NCI-H226 (cell line): ENCODE measurements at places on chromosomes 3 and 15.
A peak's percentile ranks its signal among the peaks of the same experiment; 100 is the strongest.

GRCh38 chr3:46447228-46447985 is 17.3 kb downstream of the LTF start:
- DNase-seq, result no peak

DNA sequence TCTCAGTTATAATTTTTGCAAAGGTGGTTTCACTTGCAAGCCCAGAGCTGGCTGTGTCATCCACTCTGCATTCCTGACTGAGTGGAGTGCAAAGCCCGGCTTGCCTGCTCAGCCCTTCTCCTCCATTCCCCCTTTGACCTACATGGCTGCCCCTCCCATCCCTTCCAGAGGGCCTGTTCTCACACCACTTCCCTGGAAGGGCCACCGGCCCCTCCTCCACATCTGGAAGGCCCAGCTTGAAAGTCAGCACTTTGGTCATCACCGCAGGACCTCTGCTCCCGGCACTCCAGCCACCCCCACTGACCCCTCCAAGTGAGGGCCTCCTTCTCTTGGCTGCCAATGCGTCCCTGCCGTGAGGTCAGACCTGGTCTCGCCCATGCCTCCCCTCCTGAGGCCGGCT is 74.1 kb upstream of the RNF7 start:
- DNase-seq, result peak; percentile 29

DNA sequence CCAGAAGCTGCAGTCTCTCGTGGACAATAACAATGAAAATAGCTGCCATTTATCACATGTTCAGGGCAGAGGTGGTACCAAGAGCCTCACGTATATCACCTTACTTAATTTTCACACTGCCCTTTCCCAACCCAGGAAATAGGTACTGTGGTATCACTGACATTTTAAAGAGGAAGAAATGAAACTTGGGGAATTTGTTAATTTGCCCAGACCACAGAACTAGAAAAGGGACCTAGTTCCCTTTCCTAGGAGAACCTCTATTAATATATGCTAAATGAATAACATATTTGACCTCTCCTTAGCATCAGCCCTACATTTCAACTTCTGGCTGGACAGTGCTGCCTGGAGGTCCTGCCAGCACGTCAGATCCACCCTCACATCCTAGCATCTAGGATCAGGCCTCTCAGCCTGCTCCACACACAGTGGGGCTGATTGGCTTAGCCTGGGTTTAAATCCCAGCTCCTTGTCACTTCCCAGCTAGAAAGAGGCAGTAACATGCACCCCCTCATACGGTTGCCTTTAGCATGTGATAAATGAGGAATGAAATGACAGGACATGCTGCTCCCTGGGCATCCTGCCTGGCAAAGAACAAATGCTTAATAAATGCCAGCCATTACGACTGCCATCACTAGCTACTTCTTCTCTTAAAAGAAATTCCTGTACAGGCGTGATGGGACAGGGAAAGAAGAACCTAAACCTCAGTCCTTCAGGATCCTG is 95.1 kb upstream of the TNFAIP8L3 start:
- DNase-seq, result no peak

DNA sequence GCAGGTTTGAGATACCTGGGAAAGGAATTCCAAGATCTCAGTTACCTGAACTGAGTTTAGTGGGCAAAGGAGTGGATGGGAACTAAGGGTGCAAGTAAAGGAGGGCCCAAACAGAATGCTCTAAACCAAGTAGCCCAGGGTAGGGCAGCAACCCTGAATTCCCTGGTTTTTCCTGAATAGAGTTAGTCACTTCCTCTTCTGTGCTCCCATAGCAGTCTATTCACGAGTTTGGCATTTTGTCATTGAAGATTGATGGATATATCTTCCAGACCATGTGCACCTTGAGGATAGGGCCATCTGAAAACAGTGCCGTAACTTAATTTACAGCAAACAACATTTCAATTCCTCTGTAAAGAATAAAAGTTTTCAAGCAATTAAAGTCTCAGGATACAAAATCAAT is 18.5 kb upstream of the PTX3 start:
- DNase-seq, result peak; percentile 41

GRCh38 chr3:37607604-37608003 is 254.1 kb upstream of the CTDSPL start:
- DNase-seq, result no peak

DNA sequence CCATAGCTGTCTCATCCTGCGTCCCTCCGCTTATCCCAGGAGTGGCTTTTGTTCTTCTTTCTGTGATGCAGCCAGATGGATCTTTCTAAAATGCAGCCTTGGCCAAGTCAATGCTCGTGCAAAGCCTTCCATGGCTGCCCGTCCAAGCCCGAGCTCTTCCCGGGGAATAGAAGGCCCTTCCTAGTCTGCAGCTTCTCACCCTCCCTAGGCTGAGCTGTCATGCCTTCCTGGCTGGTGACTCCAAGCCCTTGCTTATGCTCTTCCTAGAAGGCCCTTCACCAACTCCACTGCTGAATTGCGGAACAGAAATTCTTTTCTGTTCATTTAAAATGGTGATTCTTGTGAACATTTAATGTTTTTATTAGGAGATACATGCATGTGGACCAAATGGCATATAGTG is 95.9 kb downstream of the SMAD6 start:
- no peak for DNase-seq

GRCh38 chr3:40899286-40899712 is 300.0 kb upstream of the CTNNB1 start:
- peak; percentile 40 for DNase-seq

GRCh38 chr3:127000119-127000518 is 17.2 kb downstream of the PLXNA1 start:
- no peak for DNase-seq

DNA sequence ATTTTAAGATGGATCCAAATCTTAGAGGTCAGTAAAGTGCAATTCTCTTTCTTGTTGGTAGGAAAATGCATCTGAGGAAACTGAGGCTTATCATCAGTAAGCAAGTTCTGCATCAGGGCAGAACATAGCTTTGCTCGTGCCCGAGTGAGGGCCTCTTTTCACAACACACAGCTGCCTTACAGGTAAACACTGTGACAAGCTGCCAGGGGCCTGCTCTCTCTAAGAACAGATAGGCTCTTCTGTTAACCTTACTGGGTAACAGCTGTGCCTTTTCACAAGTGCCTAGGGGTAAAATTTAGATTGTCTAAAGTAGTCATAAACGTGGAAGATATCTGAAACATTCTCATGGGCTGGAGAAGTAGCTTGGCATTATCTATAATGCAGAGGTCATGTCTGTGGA is 118.1 kb downstream of the C3orf38 start:
- DNase-seq, result no peak

GRCh38 chr3:106401666-106402490 is 533.1 kb upstream of the CBLB start:
- DNase-seq, result peak; percentile 46

DNA sequence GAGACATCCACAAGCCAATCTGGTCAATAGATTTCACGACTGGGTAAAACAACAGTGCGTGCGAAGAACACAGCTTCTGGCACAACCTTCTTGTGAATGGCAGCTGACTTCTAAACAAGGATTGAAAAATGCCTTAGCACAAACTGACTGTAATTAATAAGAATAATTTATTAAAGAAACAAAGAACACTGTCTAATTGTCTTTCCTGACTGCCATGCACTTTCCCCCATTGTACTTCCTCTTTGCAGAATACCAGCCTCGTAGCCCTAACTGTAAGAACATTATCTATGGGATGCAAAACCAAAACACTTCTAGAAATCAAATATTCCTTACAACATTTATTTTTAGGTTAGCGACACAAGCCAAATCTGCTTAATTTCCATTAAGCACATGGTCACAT is 6.5 kb downstream of the FOXP1 start:
- DNase-seq, result no peak

DNA sequence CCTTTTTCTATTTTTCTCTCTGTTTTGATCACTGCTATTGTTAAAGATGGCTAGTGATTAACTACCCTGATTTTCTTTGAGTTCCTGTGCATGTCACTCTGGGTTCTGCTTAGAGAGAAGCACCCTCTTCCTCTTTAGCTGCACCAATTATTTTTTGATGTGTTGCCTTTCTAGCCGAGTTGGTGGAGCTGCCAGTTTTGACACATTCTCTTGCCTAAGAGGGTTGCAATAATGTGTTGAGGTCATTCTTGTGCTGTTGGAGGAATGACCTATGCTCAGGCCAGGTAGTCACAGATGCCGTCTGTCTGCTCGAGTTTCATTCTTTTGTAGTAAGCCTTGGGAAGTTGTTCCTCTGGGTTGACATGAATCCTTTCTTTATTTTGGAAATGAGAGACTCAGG is 84.6 kb upstream of the DPH6 start:
- DNase-seq, result peak; percentile 28

DNA sequence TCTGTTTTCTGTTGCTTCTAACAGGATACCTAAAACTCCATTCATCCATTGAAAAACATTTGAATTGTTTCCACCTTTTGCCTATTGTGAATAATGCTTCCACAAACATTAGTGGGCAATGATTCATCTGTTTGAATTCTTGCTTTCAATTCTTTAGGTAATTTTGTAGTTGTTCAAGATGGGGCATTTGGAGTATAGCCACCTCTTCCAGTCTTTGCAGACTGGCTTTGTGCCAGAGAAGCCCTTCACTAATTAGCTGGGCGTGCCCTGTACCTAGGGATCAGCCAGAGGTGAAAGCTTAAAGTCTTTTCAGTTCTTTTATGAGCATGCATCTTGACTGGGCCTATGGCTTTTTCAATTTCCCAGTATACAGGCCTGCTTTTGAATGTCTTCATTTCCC is 10.9 kb downstream of the RTP1 start:
- DNase-seq, result peak; percentile 34

GRCh38 chr15:86328658-86329057 is 249.0 kb downstream of the AGBL1 start:
- no peak for DNase-seq

DNA sequence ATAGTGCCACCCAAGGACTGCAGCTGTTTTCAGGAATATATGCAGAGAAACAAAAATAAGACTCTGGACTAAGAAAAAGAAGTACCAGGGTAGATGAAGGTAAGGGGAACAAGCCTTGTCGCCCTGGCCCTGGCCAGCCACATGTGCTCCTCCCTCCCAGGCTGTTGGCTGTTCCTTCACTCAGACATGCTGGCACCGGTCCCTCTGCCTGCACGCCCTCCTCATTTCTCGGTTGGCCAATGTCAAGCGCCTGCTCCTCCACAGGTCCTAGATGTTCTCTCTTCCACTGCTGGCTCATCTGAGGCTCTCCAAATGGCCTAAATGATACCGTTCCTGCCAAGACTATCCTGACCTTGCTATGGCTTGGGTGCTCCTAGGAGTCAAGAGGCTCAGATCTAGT is 288.4 kb upstream of the LYSMD4 start:
- no peak for DNase-seq

GRCh38 chr15:59555696-59556095 is 55.9 kb upstream of the GCNT3 start:
- peak; percentile 62 for DNase-seq

GRCh38 chr3:100954990-100955389 is 38.2 kb downstream of the ABI3BP start:
- DNase-seq, result peak; percentile 80

GRCh38 chr3:124383051-124383450 is 347.2 kb upstream of the UMPS start:
- DNase-seq, result no peak

- DNase-seq, result no peak
These were observed 92.3 kb downstream of the SMAD3 start for GRCh38 chr15:67157521-67158252.

DNA sequence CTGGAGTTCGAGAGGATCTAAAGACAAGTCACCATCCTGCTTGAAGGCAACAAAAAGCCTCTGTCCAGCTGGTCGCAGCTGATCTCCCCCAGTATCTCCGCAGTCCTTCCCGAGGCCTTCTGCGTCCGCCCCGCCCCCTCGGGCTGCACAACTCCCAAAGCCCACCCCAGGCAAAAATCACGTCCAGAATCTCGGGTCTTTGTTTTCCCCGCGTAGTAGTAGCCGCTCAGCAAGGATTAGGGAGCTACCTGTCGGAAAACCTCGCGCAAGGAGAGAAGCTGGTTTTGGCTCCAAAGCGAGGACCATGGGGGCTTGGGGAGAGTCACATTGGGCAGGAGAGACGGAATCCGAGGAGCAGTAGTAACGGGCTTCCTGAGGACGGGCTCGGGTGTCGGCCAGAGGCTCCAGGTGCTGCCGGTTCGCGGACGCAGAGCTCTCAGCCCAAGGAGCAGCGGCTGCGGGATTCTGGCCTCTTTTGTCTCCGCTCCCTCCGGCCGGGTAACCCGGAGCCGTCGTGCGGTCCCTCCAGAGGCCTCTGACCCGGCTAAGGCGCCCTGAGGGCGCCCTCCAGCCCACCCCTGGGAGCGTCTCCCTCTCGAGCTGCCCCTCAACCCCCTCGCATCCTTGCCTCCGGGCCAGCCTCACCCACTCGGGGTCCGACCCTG is 401 bp downstream of the ZSCAN29 start:
- DNase-seq, result no peak

DNA sequence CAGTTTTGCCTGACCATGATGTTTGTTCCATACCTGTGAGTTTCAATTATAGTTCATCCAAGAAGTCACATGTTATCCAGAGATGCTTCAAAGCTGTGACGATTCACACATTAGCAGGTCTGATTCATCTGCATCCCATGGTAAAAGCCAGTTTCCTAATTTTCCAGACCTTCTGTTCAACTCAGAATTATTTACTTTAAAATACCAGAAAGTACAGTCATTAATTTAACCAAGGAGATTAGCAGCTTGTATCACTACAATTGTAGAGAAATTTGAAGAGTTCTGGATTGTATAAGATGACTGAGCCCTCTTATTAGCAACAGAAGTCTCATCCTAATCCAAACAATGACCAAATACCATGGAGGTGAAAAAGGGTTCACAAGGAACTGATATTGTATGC is 76.1 kb upstream of the THBS1 start:
- peak; percentile 34 for DNase-seq

DNA sequence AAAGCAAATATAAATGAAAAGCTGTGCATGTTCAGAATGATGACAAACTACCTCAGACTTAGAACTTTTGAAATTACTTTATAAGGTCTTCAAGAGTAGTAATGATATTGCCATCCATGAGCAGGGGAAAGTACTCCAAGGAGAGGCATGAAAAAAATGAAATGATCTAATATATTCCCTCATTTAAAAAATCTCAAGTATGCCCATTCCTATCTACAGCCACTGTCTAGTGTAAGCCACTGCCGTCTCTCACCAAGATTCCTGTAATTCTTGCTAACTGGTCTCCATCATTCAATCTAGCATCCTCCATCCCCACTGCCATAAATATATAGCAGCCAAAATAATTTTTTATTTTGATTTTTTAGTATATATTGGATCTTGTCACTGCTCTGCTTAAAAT is 258.8 kb downstream of the PLOD2 start:
- DNase-seq, result peak; percentile 57

DNA sequence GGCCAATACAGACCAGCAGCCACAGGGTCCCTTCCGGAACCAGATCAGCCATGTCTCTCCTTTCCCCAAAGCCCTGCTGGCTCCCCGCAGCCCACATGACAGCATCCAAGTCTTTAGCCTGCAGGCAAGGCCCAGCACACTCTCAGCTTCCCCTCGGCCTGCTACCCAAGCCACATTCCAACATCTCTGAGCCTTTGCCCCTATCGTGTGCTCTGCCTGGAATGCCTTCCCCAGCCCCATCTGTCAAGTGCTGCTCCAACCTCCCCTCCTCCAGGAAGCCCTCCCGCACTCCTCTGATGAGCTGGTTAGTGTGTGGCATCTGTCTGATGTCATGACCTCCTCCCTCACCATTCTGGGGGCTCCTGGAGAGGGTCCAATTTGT is 8.5 kb downstream of the PLXND1 start:
- no peak for DNase-seq
